SW 1271 (cell line): ENCODE measurements at places on chromosomes 4 and X.

DNA sequence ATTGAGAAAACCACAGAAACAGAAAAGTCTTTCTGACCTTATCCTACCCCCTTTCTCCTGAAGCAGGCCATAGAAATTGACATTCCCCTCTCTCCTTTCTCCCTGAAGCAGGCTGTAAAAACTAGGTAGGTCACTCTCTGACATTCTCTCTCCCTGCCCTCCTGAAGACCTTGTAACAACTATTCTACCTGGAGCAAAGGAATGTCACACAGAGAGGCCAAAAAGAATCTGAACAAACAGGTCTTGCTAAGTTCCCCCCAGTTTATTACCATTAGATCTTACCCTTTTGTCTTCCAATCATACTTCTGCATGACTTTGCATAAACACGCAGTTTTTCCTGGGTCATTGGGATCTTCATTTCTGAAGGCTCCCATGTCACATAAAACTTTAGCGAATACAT lies 198.3 kb upstream of the GYPA start:
- no peak for DNase-seq

DNA sequence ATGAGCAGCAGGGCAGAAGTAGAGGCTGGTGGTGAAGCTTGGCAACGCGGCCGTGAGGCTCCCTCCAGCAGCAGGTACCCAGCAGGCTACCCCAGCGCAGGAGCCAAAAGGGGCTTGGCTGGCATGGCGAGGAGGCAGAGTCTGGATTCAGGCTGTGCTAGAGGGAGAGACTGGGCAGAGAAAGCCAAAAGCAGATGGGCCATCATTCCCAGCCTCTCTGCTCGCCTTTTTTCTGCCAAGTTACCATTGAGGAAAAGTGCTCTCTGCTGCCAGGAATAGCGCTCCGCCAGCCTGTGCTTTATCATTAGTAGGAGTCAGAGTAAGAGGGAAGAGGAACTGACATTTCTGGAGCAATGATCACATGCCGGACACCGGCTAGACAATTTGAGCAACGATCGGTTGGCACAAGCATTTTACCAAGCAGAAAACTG lies 28.7 kb upstream of the MAP3K15 start:
- DNase-seq, result no peak

- DNase-seq, result no peak
These were observed 286.4 kb downstream of the PRDM5 start for GRCh38 chr4:120636120-120636630.

GRCh38 chrX:12241026-12241425 lies 102.8 kb downstream of the FRMPD4 start:
- DNase-seq, result no peak

GRCh38 chrX:87924619-87925018 lies 407.0 kb downstream of the KLHL4 start:
- DNase-seq, result no peak

GRCh38 chr4:7432531-7433375 lies 2.0 kb downstream of the PSAPL1 start:
- DNase-seq, result no peak

DNA sequence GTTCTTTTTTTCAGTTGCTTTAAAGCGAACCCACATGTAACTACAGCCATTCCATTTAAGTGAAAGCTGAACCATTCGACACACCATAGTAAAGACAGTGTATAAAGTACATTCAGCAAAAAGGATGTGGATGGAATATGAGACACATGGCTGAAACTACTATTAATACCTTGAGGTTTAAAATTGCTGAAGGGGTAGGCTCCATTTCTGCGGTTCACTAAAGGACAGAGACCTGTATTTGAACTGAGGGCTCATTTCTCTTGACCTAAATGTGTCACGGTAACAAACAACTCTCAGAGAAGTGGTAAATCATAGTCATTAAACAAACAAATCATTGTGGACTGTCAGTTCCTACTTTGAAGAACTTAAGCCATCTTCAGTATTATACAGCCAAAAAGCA lies 1085.6 kb upstream of the TENM3 start:
- no peak for DNase-seq

DNA sequence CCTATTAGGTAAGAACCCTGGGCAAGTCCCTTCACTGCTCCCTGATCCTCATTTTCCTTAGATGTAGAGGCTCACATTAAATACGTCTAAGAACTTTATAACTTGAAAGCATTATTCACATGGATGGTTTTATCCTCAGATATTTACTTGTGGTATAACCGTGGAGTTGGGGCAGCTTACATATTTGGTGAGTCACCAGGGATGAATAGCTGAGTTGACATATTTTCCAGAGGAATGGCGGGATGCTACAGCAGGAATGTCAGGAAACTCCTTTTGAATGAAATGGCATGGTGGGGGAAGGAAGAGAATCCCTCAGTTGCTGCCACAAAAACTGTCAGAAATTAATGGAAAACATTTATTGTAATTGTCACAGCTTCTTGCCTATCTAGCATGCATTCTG lies 165.3 kb upstream of the RPS6KA3 start:
- no peak for DNase-seq

- DNase-seq, result no peak
These were observed 125.6 kb downstream of the CDS1 start for GRCh38 chr4:84708406-84709135.

DNA sequence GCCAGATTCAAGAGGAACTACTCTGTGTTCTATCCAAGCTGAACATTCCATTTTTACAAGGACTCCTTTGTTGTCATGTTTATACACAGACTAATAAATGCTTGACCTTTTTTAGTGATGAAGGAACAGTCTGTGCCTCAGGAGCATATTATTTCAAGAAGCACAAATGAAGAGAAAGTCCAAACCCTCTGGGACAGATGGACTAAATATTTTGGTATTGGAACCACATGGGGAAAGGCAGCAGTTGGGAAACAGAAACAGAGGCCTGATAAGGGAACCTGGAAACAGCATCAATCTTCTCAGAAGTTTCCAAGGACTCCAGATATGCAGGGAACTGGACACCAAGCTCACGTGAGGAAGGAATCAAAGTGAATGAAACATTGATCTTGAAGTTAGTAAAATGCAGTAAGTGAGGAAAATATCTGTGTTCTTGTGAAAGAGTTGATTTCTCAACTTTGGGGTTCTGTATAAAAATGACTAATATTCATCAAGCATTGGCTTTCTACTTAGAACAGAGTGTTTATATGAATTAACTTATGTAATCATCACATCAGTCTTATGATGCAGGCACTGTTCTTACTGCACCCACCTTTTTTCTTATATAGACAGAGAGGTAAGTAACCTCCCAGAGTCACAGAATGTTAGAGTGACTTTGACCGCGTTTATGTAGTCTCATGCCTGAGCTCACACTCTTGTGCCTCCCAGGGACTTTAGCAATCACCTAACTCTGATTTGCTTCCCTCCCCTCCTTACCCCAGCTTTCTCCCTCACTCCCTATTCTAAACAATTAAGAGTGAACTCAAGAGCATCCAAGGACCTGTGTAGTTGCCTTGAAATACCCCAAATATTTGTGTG lies 148.9 kb upstream of the JADE1 start:
- no peak for DNase-seq

GRCh38 chr4:115852767-115853091 lies 739.3 kb upstream of the NDST4 start:
- no peak for DNase-seq

- DNase-seq, result no peak
These were observed 335.8 kb downstream of the SH3BGRL start for GRCh38 chrX:81537723-81538122.

GRCh38 chrX:11099465-11099864 lies 11.7 kb upstream of the HCCS start:
- DNase-seq, result no peak

DNA sequence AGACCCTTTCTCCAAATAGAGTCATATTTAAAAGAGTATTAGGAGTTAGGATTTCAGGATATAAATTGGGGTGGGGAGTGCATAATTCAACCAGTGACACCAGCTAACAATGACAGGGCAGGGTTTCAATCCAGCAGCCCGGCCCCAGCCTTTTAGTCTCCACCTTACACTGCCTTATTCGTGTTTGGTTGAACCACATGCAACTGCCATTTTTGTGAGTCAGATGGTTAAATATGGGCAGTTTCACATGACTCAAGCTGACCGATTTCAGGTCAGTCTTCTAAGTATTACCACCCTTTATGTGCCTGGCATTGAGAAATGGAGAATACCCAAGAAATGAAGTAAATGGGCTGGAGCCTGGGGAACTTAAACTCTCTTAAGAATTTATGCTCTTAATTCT lies 102.8 kb downstream of the STOX2 start:
- no peak for DNase-seq

DNA sequence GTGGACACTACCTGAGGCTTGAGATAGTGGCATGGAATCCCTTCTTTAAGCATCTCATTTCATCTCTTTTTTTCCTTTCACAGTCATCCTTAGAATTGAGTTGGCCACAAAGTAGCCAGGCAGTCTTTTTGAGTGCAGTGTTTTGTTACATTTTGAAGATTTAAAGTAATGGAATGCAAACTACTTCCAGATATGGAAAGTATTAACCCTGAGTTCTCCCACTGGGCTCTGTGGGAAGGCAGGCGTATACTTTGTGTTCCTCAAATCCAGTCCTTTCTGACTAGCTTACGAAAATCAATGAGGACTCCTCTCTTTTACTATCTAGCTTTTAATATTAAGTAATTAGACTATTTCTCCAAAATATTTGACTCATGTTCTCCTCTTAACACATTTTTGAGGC lies 29.9 kb downstream of the PCDH10 start:
- DNase-seq, result no peak

GRCh38 chrX:74178536-74178935 lies 125.4 kb upstream of the ZCCHC13 start:
- DNase-seq, result no peak

- no peak for DNase-seq
These were observed 33.2 kb upstream of the MSANTD1 start for GRCh38 chr4:3215733-3216132.

- no peak for DNase-seq
These were observed 48.1 kb downstream of the PCDH7 start for GRCh38 chr4:30768277-30768676.

DNA sequence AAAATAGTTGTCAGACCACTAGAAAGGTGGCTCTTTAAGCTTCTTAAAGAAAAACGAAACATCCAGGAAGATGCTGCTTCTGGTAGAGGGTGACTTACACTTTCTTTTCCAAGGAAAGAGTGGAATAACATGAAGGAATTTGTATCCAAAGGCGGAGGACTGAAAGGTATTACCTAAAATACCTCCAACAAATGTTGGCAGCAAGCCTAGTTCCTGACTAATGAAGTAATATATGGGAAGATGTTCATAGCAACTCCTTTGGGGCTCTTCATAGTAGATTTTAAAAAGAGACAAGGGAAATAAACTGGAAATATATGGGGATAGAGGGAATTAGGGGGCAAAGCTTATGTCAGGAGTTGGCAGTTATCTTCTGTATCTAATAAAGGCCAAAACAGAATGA lies 116.2 kb downstream of the AASDH start:
- no peak for DNase-seq
